Left renal cortex interstitium (tissue), 4 donors: ENCODE measurements at places on chromosomes 13 and 19. TPM values are rescaled to one million over a fixed set of nuclear protein-coding genes. Genes with fewer than 3 reads are reported as not detected.

The TEX29 gene
- 0.48 TPM for polyA plus RNA-seq

The KLK2 gene
- 0.42 TPM for polyA plus RNA-seq

The IZUMO2 gene
- polyA plus RNA-seq, result 0.23 TPM

The SPC24 gene
- polyA plus RNA-seq, result 20.1 TPM

The RDH8 gene
- not detected for polyA plus RNA-seq

The LYPD5 gene
- polyA plus RNA-seq, result 0.29 TPM
